ENCODE measurements at places on chromosomes 5 and 9. TPM values are rescaled to one million over a fixed set of nuclear protein-coding genes. Genes with fewer than 3 reads are reported as not detected.

Gene ADAMTSL2
- 4.7 TPM for polyA plus RNA-seq

Gene NUDT12
- 13.5 TPM for polyA plus RNA-seq

Gene SPINK13
- polyA plus RNA-seq = 0.45 TPM

Gene AHRR
- polyA plus RNA-seq = 1.4 TPM

Gene ATP6V0E1
- 112 TPM for polyA plus RNA-seq

Gene TMEM232
- polyA plus RNA-seq = 1.2 TPM

Gene CNTNAP3
- polyA plus RNA-seq = 2.2 TPM

Gene KDM4C
- 11.2 TPM for polyA plus RNA-seq

Gene DND1
- polyA plus RNA-seq = 0.32 TPM

Gene LRRC26
- not detected for polyA plus RNA-seq

GRCh38 chr5:669111-669841 is 23.9 kb downstream of the TPPP start:
- DNase-seq = no peak

DNA sequence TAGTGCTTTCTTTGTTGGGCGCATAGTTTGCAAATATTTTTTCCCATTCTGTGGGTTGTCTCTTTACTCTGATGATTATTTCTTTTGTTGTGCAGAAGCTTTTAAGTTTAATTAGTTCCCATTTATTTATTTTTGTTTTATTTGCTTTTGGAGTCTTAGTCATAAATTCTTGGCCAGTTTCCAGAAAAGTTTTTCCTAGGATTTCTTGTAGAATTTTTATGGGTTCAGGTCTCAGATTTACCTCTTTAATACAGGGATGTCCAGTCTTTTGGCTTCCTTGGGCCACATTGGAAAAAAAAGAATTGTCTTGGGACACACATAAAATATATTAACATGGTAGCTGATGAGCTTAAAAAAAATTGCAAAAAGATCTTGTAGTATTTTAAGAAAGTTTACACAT is 122.0 kb downstream of the WDR70 start:
- no peak for DNase-seq

- no peak for DNase-seq
Observed at GRCh38 chr9:79656169-79656568, 84.4 kb downstream of the TLE4 start.

GRCh38 chr5:142215915-142216681 is 107.5 kb downstream of the NDFIP1 start:
- peak; percentile 97 for DNase-seq

DNA sequence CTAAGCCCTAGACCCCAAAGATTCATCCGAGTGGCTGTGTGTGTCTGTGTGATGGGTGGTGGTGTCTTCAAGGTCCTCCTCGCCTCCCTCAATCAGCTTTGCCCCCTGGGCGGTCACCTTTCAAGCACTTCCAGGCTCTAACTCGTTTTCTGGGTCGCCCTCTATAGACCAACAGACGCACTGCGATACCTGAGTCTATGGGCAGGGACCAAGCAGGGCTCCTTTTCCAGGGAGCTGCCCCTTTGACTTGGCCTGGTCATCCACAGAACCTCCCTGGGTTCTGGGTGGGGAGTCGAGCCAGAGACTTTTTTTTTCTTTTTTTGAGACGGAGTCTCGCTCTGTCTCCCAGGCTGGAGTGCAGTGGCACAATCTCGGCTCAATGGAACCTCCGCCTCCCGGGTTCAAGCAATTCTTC is 1.1 kb downstream of the SLC27A4 start:
- DNase-seq = peak; percentile 61

GRCh38 chr9:107299437-107299836 is 16.4 kb downstream of the RAD23B start:
- no peak for DNase-seq

DNA sequence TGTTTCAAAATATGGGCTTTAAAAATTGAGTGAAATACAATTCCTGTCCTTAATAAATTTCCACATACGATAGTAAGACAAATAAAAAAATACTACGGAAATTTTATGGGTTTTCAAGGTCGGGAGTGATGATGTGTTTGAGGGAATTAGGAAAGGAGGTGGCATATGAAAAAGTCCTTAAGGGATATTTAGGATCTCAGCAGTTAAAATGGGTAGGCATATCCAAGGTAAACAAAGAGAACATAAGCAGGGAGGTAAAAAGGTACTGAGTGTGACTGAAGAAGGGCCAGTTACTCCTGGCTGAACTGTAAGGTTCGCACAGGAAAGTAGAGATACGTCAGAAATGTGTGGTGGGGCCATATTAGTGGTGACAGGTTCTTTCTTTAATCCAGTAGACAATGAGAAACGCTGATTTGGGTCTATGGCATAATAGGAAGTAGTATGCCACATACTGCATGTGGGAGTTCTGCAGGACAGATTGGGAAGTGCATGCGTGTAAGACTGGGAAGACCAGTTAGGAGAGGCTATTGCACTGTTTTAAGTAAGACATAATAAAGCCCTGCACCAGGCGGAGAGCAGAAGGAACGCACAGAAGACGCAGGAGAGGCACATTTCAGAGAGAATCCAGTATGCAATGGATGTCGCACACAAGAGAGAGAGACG is 937 bp upstream of the HMGCR start:
- DNase-seq = peak; percentile 76

DNA sequence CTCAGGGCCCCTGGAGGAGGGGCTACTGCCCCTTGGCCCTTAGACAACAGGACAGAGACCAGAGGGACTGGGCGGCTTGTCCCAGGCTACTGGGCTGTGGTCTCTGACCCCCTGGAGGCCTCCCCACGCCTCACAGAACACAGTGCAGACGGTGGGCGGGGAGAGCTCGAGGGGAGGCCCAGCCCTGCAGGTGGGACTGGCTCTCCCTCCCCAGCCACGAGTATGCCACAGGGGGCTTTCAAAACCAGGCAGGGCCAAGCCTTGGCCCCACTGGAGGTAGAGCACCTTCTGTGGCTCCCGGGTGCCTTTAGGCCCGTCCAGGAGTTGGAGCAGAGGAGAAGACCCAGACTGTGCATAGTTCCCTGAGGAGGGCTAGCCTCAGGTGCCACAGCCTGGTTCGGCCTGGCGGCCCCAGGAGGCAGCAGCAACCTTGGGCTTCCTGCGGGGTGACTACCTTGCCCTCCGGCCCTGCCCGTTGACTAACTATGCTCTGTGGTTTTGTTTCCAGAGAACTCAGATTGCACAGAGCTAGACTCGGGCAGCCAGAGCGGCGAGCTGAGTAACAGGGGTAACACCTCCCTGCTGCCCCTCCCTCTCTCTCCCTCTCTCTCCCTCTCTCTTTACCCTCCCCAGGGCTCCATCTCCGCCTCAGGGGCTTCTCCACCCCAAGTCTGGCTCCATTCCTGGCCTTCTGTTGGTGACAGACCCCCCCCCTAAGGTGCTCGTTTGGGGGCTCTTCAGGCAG is 15.5 kb downstream of the CARD19 start:
- peak; percentile 4 for DNase-seq

- peak; percentile 59 for DNase-seq
Observed at GRCh38 chr5:179314606-179315355, 30.5 kb downstream of the ADAMTS2 start.

DNA sequence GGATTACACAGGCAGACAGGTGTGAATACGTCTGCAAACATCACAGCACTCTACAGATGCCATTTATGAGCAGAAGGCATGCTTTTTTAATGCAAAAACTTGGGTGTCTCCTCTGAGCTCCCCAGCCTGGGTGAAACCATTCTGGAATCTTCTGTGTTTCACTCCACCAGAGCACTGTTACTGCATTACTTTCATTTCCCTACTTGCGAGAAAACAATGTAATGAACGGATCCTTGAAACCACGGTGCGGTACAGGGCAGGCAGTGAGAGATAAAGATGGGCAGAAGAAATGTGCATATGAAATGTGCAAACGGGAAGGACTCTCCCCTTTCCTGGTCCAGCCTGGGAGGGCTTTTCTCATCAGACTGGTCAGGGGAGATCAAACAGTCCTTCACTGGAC is 584.3 kb upstream of the KLF4 start:
- DNase-seq = no peak

DNA sequence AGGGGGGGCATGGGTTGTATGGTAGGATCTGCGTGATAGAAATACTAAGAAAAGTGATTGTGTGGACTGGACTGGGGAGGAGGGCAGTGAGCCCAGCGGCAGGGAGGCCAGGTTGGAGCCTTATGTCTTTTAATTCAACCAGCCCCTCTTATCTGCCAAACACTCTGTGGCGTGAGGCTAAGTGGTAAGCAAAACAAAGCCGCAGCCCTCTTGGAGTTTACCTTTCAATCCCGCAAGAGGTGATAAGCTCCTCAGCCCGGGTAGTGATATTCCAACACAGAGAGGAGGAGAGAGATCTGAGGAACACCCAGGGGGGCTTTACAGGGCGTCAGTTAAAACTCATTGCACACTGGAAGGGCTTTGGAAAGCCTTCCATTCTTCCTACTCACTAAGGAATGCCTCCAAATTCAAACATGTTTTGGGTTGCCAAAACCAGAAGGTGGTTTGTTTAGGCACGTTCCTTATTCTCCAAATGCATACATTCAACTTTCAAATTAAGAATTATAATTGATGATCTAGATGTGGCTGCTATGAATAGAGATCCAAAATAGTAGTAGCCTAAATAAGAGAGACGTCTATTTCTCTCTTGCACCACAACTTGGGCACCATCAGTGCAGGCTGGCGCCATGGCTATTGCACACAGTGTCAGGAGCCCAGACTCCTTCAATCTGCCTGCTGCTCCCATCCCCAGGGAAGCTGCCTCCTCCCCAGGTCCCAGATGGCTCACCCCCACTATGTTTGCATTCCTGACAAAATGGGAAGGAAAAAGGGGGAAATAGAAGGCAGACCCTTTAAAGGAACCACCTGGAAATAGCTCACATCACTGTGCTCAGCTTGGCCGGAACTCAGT is 75.1 kb upstream of the FSTL4 start:
- no peak for DNase-seq

GRCh38 chr9:7210854-7211637 is 453.3 kb downstream of the KDM4C start:
- DNase-seq = no peak

GRCh38 chr5:305459-305858 is 16.1 kb upstream of the AHRR start:
- DNase-seq = no peak

- DNase-seq = no peak
Observed at GRCh38 chr5:64806537-64806936, 37.8 kb downstream of the CWC27 start.

DNA sequence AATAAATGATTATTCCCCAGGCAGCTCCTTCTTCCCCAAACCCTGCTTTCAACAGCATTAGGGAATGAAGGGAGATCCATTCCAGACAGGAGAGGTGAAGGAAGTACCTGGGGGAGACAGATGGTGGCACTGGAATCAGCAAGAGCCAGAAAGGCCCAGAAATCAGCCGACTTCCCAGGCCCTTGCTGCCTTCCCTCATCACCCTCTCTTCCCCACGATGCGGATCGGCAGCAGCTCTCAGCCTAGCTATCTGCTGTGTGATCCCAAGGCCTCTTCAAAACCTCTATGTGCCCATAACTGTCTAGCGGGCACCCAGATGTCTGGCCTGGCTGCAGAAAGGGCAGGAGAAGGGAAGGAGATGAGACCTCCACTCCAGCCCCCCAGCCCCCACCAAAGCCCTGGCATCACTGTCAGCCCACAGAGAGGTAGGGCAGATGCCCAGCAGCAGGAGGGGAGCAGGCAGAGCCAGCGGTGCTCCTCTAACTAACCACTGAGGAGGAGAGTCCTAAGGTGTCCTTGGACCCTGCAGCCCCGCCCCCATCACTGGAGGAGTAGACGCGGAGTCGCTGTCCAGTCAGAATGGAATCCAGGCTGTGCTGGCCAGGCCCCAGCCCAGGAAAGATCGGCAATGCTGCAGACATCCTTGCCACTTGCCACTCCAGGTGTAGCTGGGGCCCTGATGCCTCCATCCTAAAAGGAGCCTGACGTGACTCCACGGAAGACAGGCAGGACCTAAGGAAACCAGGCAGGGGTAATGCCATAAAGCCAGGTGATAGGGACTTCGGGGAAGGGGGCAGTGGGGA is 12.7 kb downstream of the CNTFR start:
- peak; percentile 74 for DNase-seq

- no peak for DNase-seq
Observed at GRCh38 chr5:54904425-54904824, 81.0 kb downstream of the ESM1 start.

- DNase-seq = peak; percentile 28
Observed at GRCh38 chr5:109739741-109740728, 50.3 kb downstream of the MAN2A1 start.

- DNase-seq = peak; percentile 88
Observed at GRCh38 chr5:111975133-111975532, 218.1 kb upstream of the NREP start.

GRCh38 chr9:110890416-110890815 is 147.9 kb downstream of the LPAR1 start:
- no peak for DNase-seq

- peak; percentile 89 for DNase-seq
Observed at GRCh38 chr5:134439210-134439654, 27.6 kb upstream of the CDKN2AIPNL start.

DNA sequence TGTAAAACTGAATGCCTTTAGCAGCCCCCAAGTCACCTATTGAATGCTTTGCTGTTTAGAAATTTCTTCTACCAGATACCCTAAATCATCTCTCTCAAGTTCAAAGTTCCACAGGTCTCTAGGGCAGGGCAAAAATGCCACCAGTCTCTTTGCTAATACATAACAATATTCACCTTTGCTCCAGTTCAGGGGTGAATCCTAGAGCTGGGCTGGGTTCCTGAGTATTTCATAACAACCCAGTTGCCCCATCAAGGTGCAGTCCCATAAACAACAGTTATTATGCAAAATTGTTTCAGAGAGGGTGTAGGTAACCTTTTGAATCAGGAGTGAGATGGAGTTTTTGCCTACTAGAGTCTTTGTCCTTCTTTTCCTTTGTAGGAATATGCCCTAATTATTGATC is 19.0 kb upstream of the C1QTNF3 start:
- no peak for DNase-seq

DNA sequence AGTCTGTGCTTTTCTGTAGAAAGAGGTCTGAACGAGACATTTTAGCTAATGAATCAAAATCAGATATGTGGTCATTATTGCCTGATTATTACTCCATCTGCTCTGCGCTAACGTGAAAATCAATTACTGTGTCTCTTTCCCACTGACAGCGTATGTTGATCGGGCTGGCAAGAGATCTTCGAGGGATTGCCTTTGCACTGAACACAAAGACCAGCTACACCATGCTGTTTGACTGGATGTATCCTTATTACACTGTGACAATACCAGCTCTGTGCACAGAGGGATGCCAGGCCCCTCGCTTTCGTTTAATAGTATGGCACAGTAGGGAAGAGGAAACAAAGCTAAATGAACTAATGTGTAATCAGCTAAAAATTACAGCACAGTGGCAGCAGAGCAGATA is 103.7 kb upstream of the TLX3 start:
- no peak for DNase-seq

GRCh38 chr5:78747705-78748359 is 99.3 kb upstream of the LHFPL2 start:
- DNase-seq = peak; percentile 94

- no peak for DNase-seq
Observed at GRCh38 chr9:118929287-118929686, 439.9 kb downstream of the BRINP1 start.

- peak; percentile 7 for DNase-seq
Observed at GRCh38 chr9:88053856-88054501, 79.6 kb upstream of the CDK20 start.

GRCh38 chr5:54309276-54309675 is 1.1 kb downstream of the ARL15 start:
- DNase-seq = peak; percentile 33

- no peak for DNase-seq
Observed at GRCh38 chr9:122552812-122553211, at the start of gene OR1N2. OR1N2 (plus strand) TSS chr9:122553112; CDS start chr9:122553212, 100 bp downstream.
